ENCODE measurements at places on chromosomes 7 and 10. TPM values are rescaled to one million over a fixed set of nuclear protein-coding genes. Genes with fewer than 3 reads are reported as not detected.

ZNF746 gene
- total RNA-seq: 15.3 TPM

PLAC9 gene
- total RNA-seq: not detected

ANXA8L1 gene
- total RNA-seq: not detected

DNA sequence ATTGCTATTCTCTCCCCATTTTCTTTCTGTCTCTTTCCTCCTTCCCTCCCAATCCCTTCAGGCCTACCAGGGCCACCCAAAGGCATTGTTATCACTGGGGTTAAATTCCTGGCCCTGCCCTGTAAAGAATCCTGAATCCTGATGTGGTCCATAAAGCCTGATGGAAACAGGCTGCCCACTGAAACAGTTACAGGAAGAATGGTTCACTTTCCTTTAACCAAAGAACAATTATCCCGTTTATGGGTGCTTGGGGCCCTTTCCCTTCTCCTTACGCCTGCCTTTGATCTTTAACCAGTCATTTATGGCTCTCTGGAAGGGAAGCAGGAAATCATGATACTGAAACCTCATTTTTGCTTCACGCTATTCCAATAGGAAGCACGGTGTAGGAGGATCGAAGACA is 273.1 kb upstream of the NEBL start:
- no peak for DNase-seq

- no peak for DNase-seq
Measured at GRCh38 chr10:74896788-74897527, 70.6 kb downstream of the KAT6B start.

GRCh38 chr7:158043551-158044481 is 543.8 kb downstream of the PTPRN2 start:
- DNase-seq: no peak

- no peak for DNase-seq
Measured at GRCh38 chr10:3237530-3237929, 64.9 kb upstream of the PITRM1 start.

DNA sequence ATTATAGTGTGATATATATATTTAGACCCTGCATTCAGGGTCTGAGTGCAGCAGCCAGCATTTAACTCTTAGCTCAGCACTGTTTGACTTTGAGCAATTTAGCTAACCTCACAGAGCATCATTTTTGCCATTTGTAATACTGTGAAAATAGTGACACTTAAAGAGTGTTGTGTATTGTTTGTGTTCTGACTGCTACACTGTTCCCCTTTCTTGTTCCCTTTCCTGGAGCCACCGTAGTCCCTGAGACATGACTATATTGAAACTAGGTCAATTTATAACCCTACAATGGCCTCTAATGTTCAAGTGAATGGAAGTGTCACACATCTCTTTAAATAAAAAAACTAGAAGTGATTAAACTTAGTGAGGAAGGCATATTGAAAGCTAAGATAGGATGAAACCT is 20.3 kb upstream of the CD36 start:
- DNase-seq: no peak

- DNase-seq: no peak
Measured at GRCh38 chr10:12628153-12628552, 278.8 kb downstream of the CAMK1D start.

GRCh38 chr10:37667736-37668135 is 189.7 kb downstream of the ZNF248 start:
- DNase-seq: no peak

DNA sequence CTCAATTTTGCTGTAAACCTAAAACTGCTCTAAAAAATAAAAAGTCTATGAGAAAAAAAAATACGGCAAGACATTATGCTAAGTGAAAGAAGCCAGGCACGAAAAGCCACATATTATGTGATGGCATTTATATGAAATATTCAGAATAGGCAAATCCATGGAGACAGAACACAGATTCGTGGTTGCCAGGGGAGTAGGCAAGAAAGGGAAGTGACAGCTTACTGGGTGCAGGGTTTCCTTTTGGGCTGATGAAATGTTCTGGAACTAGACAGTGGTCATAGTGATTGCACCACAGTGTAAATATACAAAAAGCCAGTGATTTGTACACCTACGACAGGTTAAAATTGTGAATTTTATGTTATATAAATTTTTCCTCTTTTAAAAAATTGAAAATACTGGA is 41.3 kb upstream of the GLI3 start:
- DNase-seq: no peak

GRCh38 chr7:135368416-135369186 is 135.0 kb downstream of the STRA8 start:
- DNase-seq: no peak

GRCh38 chr7:137893143-137893742 is 46.5 kb upstream of the DGKI start:
- DNase-seq: no peak

- DNase-seq: no peak
Measured at GRCh38 chr7:87127019-87127418, 25.2 kb upstream of the DMTF1 start.

- DNase-seq: no peak
Measured at GRCh38 chr10:106619346-106619745, 545.2 kb downstream of the SORCS1 start.

- DNase-seq: no peak
Measured at GRCh38 chr7:92695308-92696261, 105.4 kb upstream of the FAM133B start.

DNA sequence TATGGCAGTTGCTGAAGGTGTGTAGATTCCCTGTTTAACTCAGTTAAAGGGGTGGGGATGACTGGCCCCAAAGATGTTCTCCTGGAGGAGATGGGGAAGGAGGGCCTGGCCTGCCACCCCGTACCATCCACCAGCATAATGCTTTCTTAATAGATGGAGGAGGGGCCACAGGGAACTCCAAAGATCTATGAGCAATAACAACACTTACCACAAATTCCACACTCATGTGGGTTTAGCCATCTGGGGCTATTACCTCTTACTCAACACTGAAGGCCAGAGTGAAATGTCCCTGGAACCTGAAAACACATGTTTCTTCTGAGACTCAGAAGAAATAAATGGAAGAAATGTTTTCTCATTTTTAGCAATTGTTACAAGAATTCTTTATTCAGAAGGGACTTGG is 259.0 kb downstream of the CXCL12 start:
- DNase-seq: no peak

DNA sequence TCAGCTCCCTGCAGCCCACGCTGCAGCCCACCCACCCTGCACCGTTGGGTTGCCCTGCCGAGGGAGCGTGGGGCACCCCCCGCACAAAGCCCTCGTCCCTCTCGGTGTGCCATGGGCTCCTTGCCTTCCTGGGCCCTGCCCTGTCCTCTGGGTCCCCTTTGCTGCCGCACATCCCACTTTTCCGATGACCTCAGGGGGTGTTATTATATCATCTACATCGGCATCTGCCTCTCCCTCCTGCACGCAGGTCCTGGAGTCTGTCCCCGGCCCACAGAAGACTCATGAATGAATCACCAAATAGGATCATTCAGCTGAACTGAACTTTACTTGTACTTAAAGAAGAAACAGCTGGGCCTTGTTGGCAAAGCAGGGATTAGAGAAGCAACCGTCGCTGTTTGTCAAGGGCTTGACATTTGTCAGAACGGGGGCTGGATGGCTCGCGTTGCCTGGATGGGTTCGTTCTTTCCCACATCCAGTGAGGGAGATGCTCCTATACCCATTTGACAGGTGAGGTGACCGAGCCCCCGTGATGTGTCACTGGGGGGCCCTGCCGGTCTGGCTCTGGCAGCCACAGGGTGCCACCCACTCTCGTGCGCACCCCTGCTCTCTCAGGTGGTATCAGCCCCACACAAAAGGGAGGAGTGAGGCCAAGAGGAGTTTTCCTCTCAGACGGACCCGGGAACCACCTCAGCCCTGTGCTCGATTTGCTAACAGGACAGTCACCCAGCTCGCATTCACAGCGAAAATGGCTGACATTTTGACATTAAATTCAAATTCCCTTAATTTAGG is 58.6 kb upstream of the EBF3 start:
- DNase-seq: peak; percentile 28

DNA sequence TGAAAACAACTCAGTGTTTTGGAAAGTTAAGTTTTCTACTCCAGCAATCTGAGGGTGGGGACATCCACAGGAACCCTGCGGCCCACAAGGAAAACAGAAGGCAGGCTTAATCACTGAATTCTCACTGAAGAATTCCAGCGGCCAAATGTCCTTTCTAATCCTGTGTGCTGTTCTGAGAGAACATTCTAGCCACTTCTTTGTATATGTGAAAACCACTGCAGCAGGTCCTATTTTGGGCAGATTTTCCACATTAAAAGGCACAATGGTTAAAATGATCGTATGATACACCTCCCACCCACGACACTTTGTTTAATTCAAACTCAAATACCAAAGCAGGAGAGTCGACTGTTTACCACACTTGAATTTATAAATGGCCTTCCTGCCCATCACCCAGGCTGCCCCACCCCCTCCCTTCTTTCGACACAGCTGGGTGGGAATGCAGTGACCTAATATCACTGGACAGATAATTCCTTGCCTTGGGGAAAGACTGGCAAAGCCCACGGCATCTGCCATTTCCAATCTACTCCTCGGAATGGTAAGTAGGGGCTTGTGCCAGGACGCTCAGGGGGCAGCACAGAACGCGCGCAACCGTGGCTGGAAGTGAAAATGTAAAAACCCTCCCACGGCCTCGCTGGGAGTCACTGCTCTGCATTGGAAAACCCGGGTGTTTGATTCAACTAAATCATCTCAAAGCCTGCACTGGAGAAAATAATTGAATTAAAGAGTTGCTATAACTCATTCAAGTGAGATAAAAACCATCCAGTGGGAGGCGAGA is 67.0 kb downstream of the CTBP2 start:
- DNase-seq: no peak

- DNase-seq: no peak
Measured at GRCh38 chr7:155226261-155227003, 71.2 kb upstream of the INSIG1 start.

DNA sequence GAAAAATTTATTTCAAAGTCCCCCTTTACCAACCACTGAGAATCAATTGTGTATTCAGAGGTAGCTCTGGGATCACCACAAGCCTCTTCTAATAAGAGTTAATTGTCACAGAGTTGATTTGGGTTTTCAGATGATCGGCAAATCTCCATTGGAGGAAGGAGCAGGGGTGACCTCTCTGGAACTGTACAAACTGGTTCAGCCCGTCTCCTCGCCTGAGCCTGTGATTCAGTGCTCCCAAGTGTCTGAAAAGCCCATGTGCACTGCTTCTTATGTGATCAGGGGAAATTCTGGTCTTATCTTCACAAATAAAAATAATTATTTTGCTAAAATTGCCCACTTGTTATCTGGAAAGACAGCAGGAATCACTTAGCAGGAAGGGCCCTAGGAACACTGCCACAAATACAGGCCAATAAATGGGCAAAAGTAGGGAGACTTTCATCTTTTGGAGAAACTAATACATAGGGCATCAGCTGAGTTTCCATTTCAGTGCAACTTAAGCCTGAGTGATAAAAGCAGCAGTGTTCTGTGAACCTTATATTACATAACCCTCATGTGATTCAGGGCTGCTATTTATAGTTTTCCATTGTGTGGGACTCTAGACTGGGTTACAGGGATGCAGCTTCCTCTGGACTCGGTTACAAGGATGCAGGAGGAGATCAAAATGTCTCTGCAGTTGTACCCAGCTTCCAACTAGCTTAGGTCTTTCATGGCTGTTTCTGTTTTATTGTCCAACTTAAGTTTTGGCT is 32.3 kb downstream of the CDK1 start:
- no peak for DNase-seq

DNA sequence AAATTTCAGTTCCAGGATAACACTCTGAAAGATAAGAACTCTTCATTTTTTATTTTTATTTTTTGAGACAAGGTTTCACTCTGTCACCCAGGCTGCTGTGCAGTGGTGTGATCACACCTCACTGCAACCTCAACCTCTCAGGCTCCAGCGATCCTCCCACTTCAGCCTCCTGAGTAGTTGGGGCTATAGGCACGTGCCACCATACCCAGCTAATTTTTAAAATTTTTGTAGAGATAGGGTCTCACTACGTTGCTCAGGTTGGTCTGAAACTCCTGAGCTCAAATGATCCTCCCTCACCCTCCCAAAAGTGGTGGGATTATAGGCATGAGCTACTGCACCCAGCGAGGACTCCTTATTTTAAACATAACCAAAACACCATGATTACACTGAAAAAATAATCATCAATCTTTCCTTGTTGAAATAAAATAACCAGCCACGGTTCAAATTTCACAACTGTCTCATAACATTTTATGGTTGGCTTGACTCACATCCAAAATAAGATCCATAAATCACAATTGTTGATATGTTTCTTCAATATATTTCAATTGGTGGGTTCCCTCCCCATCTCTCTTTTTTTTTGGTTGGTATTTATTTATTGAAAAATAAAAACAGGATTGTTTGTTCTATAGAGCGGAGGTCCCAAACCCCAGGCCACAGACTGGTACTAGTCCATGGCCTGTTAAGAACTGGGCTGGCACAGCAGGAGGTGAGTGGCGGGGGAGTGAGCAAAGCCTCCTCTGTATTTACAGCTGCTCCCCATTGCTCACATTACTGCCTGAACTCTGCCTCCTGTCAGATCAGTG is 60.1 kb upstream of the FAM171A1 start:
- DNase-seq: no peak
